GM04504 (cell line): ENCODE measurements at places on chromosomes 1 and 21.

GRCh38 chr1:154778944-154779343, 91.1 kb downstream of the KCNN3 start:
- DNase-seq = no peak

GRCh38 chr1:58794585-58794984, 10.7 kb upstream of the JUN start:
- DNase-seq = no peak

- DNase-seq = no peak
These were observed 36.4 kb downstream of the TMEM53 start for GRCh38 chr1:44637702-44638411.

GRCh38 chr1:58442114-58442513, 104.4 kb downstream of the OMA1 start:
- DNase-seq = peak; percentile 32

DNA sequence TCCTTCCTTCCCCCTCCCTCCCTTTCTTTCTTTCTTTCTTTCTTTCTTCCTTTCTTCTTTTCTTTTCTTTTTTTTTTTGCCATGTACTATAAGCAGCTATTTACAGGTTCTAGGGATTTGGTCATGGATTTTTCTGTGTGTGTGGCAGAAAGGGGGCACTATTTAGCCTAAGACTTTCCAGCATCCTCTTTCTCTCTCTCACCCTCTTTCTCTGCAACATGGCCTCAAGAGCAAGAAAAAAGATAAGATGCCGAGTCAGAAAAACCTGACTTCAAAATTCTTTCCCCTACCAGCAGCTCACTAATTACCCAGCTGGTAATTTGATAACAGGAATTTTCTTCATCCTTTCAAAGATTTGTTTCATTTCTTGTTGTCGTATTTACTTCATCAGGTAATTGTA, 458.3 kb upstream of the ADAMTS5 start:
- no peak for DNase-seq

DNA sequence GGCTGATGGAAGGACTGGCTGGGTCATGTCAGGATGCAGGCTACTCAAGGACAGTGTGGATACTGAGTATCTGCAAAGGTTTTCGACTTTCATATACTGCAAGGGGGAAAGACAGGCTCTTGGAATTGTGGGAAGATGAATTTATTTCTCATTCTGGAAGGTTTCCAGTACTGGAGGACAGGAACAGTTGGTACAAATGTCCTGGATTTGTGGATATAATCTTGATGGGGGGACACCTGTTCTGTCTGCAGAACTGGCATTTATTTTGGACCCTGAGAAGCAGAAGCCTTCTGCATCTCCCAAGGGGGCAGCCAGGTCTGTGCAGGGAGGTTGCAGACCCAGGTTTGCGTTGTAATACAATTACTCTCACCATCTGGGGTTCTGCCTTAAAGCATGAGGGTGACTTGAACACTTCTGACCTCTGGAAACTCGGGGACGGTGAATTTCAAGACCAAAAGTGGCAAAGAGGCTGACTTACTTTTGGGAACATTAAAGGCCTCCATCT, 65.8 kb downstream of the NOS1AP start:
- no peak for DNase-seq

GRCh38 chr1:160639652-160640051, 7.2 kb downstream of the SLAMF1 start:
- DNase-seq = no peak

DNA sequence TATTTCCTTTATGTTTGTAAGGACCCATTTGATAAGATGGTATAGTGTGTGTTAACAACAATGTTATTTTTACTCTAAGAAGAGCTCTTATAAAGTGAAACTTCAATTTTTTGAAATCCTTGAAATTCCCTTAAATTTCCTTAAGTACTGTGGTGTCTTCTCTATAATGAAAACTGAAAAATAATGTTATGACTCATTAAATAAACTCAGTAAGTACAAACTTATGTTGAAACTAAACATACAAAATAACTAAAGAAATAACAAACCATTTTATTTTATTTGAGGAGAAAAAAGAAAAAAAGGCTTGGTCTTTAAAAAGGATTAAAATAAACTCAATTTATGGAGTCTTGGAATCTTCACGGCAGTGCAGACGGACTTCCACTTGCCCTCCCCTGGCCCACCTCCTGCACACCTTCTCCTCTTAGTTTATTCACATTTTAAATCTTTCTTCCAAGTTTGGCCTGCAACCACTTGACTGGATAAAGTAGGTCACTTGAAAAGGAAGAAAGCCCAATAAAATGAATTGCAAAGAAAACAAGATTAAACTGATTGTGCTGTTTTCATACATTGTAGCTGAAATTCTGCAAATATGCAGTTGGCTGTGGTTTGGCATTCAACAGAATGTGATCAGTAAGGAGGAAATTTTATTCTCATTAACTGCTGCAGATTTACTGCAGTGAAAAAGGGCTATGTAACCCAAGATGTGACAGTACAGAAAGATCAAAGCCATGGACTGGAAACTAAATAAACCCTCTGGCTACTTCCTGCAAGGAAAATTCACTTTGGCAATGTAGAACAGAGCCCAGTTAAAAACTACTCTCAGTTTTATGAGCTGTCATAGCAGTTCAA, 48.5 kb upstream of the SCYL3 start:
- peak; percentile 51 for DNase-seq
